Cerebellum (tissue), 4 donors: ENCODE measurements at places on chromosomes 16 and 17. TPM values are rescaled to one million over a fixed set of nuclear protein-coding genes. Genes with fewer than 3 reads are reported as not detected.

The CHST5 gene
- 0.45 TPM for total RNA-seq

The C16orf54 gene
- 0.27 TPM for total RNA-seq

The SHISA9 gene
- total RNA-seq = 24.7 TPM

The CDH3 gene
- total RNA-seq = 4.9 TPM

GRCh38 chr17:82121660-82122629, 23.9 kb upstream of the FASN start:
- DNase-seq = no peak

DNA sequence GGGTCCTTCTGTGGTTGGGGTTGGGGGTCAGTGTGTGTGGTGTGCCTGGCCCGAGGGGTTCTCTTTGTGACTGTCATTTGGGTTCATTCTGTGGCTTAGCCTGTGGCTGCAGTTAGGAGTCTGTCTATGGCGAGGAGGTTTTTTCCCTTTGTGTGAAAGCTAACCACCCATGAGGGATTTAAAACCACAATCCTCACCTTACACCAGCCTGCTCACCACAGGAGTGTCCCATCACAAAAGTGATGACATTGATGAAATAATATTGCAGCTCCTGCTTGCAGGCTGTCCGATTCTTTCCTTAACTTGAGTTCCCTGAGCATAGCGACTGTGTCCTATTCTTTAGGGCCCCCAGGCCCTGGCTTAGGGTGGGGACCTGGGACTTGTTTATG, 113.6 kb downstream of the RAP1GAP2 start:
- DNase-seq = no peak

DNA sequence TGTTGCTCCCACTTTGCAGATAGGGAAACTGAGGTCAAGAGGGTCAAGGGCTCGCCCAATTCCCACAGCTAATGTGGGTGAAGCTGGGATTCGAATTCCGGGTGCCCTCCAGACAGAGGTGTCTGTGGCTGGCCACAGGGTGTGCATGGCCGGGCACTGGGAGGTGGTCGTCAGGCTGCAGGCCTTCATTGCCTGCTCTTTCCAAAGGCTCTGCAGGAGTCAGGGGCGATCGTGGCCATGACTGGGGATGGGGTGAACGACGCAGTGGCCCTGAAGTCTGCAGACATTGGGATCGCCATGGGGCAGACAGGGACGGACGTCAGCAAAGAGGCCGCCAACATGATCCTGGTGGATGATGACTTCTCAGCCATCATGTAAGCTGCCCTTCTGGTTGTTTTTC, 49.8 kb downstream of the MEAK7 start:
- DNase-seq = no peak

DNA sequence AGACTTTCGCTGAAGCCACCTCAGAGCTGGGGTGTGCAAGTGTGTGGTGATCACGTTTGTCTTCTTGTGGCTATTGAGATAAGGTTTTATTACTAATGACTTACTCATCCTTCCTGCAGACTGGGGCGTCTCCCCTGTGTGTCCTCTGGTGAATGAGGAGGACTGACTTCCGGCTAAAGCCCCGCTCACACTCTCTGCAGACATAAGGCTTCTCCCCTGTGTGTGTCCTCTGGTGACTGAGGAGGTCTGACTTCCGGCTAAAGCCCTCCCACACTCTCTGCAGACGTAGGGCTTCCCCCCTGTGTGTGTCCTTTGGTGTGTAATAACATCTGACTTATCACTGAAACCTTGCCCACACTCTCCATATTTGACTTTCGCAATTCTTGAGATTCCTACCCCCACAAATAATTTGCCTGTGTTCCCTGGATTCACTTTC, 19.4 kb downstream of the PRDM7 start:
- no peak for DNase-seq

GRCh38 chr17:49962599-49963308, 6.2 kb upstream of the DLX4 start:
- no peak for DNase-seq

DNA sequence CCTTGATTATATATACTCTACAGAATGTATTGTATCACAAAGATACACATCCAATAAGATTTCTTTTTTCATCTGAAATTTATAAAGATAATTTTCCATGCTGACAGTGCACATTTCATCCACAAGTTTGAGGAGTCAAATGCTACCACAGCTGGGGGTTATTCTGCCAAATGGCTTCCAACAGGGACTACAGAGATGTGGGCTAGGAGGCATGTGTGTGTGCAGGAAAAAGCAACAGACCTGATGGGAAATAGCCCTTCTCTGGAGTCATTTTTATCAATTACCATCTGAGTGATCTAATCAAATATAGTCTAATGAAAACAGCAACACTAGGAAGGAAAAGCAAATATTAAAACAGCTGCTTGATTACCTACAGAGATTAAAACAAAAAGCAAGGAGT, 290.5 kb downstream of the CEP112 start:
- no peak for DNase-seq

GRCh38 chr17:8072729-8073461, 14.6 kb downstream of the ALOX12B start:
- no peak for DNase-seq
